SK-MEL-5 (cell line): ENCODE measurements at places on chromosomes 7 and 10.
A peak's percentile ranks its signal among the peaks of the same experiment; 100 is the strongest.

DNA sequence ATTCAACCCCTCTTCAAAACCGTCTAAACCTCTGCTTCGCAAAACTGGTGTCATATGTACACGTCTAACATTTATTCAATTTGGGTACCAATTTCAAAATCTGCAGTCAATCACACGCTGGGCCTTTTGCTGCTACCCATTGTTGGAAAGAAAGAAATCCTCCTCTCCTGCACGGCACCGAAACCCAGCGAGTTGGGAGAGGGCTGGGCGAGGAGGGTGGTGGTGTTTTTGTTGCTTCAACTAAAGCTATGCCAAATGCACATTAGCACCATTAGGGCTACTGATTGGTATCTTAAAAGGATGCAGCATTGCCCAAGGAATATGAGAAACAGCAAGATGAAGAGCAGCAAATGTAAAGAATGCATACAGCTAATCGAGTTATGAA lies 7.8 kb downstream of the EBF3 start:
- no peak for DNase-seq

GRCh38 chr10:71622154-71622526 lies 97.4 kb downstream of the C10orf105 start:
- DNase-seq: no peak

DNA sequence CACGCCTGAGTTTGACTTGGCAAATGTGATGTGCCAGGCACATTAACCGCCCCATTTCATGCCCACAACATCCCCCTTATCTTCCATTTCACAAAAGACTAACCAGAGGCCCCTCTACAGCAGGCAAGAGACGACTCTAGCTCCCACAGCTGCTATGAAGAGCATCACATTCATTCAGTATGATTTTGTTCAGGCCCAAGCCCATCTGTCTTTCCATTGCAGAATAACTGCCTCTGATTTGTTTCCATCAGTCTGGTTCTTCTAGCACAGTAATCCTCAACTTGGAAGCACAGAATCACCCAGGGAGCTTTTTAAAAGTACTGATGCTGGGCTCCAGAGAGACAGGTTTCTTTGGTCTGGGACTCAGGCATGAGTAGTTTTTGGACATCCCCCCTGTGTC lies 169.7 kb downstream of the NEURL1 start:
- no peak for DNase-seq

DNA sequence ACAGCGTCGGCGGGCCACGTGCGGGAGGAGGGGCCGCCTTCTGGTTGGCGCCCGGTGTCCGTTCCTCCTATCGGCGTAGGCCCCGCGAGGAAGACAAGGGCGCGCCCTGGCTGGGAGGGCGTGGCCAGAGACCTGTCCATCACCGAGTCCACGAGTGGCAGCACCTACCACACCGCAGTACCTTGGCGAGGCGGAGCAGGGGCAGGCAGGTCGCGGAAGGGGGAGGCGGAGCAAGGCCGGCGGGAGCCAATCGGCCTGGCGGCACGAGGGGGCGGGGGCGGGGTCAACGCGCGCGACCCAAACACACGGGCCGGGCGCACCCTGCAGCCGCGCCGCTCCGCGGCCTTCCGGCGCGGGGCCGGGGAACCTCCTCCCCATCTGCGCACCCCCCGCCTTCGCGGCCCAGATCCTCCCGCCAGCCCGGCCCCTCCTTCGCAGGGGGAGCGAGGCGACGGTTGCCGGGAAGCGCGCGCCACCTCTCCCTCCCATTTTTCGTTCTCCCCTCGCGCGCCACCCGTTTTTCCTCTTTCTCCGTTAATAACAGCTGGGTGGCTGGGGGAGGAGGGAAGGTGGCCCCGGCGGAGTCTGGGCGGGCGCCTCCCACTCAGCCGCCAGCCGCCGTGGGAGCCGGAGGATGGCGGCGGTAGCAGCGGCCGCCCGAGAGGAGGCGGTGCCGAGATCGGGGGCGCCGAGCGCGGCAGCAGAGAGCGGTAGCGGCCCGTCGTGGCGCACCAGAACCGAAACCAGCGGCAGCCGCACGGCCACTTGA lies at the start of gene ZNRF2:
TSS of gene ZNRF2 (plus strand) at position 300 of the 769 bp plus-strand sequence. CDS start 761 bp downstream, outside the sequence.
- DNase-seq: peak; percentile 100

DNA sequence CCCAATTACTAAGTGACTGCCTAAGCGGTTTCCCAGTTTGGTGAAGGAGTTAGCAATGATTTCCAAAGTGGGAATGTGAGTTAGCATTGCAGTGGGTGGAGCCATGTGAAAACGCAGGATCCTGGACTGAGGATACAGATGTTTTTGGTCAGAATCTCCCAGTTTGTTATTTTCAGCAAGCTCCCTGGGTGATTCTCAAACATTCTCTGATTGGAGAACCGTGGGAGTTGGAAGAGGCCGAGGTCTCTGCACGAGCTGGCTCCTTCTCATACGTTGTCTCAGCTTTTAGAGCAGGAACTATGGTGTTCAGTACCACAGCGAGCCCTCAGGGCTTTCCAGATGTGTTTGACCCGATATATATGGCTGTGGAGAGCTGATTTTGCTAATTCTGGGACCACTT lies 396.5 kb upstream of the NPVF start:
- no peak for DNase-seq

- no peak for DNase-seq
Measured at GRCh38 chr7:47549397-47549796, 32.5 kb downstream of the TNS3 start.
